NCI-H446 (cell line): ENCODE measurements at places on chromosomes 2 and 18.

DNA sequence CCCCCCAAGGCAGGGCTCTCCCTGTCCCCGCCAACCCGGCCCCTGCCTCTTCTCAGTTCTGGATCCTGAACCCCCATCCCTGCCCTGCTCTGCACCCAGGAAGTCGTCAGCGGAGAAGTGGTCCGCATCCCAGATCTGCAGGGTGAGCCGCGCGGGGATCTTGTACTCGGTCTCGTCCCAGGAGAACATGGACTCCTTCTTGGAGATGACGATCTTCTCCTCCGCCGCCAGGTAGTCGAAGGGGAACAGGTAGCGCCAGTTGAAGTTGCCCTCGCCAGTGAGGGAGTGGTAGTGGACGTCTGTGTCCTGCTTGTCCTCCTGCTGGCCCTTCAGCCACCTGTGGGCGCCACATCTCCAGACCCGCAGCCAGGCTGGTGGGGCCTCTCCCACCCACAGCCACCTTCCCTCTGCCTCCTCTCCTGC lies 16.3 kb downstream of the OTOF start:
- DNase-seq, result no peak

GRCh38 chr18:55405893-55406406 lies 182.0 kb downstream of the TCF4 start:
- DNase-seq, result peak; percentile 89

GRCh38 chr2:187424146-187424545 lies 23.9 kb downstream of the CALCRL start:
- DNase-seq, result no peak

DNA sequence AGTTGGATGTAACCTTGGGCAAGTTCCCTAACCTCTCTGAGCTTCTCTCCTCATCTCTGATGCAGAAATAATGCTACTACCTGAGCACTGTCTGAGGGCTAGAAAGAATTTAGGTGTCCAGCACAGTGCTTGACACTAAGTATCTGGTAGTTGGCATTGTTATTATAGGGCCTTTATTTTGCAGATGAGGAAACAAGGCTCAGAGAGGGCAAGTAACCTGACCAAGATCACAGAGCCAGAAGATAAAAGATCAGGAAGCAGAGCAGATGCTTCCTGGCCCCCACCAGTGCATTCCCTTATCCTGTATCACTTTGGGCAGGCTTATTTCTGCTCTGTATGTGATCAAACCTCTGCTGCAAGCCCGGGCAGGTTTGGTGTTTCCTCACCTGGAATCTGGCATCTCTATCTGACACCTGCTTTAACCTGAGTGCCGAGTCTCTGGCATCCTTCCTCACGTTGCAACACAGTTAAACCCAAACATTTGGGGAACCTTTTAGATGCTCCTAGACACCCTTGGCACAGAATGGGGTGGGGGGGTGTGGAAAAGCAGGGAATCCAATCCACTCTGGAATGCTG lies 69.9 kb downstream of the PLB1 start:
- no peak for DNase-seq

GRCh38 chr2:22382479-22383169 lies 1002.4 kb upstream of the KLHL29 start:
- DNase-seq, result peak; percentile 16

DNA sequence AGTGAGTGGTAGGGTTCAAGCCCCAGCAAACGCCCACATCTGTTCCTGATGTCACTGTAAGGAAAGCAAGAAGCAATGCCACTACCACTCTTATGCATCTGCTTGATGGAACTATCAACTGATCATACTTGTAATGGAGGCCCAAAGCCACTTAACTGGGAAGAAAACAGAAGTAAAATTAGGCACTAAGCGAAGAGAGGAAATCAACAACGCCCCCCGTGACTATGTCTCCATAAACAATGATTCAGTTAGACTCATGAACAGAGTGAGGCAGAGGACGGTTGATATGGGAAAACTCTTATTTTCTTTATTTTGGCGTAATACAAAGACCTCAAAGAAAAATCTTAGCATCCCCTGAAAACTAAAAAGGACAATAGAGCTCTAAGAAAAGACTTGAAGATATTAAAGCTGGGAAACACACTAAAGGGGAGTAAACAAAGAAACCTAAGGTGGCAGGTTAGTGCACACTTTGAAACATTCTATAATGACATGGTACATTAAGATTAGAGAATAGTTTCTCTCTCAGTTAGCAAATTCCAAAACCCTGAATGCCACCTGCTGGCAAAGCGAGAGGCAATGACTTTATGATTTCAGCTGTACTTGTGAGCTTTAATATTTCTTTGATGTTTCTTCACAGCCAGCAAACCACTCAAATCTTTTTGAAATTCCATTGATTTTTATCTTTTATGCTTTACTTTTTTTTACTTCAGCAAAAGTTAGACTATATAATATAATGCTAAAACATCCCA lies 86.5 kb downstream of the LRP2 start:
- no peak for DNase-seq

DNA sequence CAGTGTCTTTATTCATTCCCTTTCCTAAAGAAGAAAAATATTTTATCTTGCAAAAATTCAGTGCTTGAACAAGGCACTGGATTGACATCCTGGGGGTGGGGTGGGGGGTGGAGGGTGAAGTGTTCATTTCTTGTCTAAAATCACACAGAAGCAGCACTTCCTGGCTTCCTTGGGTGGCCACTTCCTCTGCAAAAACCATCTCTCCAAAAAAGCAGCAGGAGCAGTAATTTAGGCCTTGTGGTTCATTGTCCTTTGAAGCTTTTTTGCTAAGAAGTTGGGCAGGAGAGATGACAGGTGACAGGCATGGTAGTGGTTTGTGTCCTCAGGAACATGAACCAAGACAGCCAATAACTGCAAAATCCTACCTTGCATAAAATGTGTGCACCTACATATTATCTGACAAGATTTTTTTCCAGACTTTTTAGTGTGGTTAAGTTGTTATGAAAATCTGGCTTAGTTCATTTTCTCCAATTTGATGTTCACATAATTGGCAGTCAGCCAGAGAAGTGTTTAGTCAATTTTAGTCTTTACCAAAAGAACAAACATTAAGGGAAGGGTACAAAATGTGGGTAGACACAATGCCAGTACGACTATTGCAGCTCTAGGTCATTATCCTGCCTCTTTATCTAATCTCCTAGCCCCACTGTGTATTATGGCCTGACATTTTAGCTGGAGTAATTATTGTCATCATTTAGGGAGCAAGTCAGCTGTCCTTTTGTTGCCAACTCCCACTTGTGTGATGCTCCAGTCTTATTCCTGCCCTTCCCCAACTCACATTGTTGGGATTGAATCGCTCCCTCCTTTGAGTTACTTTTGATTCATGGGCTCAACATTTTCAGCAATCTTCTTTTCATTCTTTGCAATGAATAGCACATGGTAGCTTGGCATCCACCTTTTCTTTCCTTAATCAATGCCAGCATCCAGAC lies 177.2 kb downstream of the MYO3B start:
- DNase-seq, result no peak

GRCh38 chr2:55092439-55092838 lies 42.2 kb upstream of the RTN4 start:
- no peak for DNase-seq

DNA sequence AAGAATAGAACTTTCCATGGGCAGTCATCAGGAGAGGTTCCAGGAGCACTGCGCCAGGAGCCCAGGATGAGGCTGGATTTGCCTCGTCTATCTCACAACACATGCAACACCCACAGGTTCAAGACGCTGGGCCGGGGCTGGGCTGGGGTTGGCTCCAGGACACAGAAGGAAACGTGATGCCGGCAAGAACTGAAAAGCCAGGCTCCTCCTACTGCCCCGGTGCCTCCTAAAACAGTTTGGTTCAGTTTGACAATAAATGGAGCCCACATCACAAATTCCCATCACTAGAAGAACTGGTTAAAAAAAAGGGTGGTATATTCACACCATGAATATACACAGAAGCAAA lies 75.9 kb downstream of the INHBB start:
- no peak for DNase-seq

GRCh38 chr2:190720691-190721090 lies 71.8 kb downstream of the NAB1 start:
- no peak for DNase-seq

- DNase-seq, result no peak
These were observed 287.4 kb upstream of the EPAS1 start for GRCh38 chr2:46009772-46010171.

GRCh38 chr2:68907920-68908253 lies 36.7 kb upstream of the BMP10 start:
- DNase-seq, result no peak

- no peak for DNase-seq
These were observed 21.5 kb upstream of the MFSD2B start for GRCh38 chr2:23988371-23988770.

GRCh38 chr2:118815731-118816130 lies 31.7 kb downstream of the EN1 start:
- DNase-seq, result no peak

DNA sequence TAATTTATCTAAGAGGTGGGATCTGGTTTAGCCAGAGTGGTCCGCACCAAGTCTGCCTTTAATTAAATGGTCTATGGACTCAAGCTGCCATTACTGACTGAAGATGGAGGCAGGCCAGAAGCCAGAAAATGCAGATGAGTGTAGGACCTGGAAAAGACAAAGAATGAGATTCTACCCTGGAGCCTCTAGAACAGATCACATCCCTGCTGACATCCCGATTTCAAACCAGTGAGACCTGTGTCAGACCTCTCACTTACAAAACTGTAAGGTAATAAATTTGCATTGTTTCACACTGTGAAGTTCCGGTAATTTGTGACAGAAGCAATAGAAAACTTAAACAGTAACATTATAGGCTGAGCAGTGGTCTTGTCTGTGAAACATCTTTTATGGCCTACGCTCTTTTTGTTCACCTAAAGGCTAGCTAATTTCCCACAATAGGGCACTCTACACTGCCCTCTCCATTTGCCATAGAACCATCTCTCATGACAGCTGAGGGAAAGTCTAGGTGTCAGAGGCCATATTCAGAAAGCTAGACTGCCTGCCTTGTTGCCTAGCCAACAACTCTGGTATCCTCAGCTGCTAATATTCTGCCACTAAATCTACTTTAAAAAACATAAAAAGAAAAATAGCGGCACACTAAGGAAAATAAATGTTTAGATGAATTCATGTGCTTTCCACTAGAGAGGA lies 1396.2 kb upstream of the PIK3C3 start:
- no peak for DNase-seq

GRCh38 chr2:25996844-25997243 lies 14.5 kb upstream of the KIF3C start:
- no peak for DNase-seq

DNA sequence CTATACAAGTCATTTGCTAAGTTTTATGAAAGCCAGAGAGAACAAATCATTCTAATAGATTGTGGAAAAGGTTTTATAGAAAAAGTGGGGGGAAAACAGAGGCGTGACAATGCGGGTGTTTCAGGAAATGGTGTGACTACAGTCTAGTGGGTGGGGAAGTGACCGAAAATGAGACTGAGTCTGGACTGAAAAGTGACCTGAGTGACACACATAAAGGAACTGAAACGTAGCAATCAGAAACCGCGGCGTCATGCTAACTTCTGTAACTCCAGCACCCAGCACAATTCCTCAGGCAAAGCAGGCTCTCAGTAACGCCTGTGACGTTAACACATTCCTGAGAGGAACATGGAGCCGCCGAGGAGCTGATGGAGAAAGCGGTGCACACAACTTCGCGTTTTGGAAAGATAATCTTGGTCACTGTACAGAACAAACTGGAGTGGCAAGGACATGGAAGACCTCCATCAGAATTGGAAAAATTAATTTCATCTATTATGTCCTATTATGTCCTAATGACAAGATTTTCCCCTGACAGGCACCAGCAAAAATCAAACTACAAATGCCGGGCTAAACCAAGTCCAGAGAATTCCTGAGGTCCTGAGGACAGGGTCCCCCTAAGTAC lies 1.4 kb upstream of the CD226 start:
- DNase-seq, result no peak

DNA sequence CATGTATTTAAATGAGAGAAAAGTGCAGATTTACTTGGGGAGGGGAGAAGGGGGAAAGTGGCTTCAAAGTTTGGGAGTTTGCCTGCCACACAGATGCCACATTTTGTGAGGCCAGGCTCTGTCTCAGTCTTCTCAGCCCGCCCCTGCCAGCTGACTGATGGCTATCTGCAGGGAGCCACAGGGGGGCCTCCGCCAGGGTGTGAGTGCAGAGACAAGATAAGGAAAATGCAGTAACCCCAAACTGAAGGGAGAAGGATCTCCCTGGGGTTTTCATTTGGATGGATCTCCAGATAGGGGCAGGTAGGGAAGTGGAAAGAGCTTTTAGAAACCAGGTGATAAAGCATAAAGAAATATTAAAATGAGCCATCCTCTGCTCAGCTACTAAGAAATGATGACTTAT lies 128.8 kb downstream of the ZNF521 start:
- no peak for DNase-seq

DNA sequence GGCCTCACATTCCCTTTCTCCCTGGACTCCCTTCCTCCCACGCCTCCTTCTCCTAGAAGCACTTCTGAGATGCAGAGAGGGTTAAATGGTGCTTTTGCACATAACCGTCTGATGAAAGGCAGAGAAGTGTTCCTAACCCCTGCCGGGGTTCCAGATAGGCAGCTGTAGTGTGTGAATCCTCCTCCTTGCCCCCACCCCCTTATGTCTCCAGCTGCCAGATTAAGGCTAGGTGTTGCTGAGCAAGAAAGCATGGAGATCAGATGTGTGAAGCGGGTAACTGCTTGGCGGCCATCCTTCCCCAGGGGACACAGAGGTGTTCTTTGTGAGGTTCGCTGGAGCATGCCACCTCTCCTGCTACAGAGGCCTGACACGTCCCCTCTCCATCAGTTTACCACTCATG lies 88.3 kb downstream of the NRP2 start:
- no peak for DNase-seq

DNA sequence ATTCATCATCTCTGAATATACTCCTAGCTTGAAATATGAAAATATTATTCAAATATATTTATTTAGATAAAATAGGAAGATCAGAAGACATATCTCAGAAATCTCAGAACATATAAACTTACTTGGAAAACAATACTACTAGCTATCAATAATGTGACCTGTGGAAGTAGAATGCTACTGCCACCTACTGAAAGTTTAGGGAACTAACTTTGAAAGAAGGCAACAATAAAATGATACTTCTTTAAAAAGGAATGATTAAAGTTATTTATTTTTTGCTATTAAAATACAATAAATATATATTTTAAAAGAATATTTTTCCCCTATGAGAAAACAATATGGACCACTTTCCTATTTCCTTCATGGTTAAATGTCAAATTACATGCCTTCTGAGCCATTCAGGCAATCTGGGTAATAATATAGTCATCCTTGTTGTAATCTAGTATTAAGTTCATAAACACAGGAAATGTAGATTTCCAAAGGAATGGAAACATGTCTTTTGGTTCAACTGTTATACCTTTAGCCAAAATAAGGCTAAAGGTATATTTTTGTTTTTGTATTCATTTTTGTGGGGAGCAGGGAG lies 26.0 kb downstream of the ACADL start:
- peak; percentile 30 for DNase-seq

DNA sequence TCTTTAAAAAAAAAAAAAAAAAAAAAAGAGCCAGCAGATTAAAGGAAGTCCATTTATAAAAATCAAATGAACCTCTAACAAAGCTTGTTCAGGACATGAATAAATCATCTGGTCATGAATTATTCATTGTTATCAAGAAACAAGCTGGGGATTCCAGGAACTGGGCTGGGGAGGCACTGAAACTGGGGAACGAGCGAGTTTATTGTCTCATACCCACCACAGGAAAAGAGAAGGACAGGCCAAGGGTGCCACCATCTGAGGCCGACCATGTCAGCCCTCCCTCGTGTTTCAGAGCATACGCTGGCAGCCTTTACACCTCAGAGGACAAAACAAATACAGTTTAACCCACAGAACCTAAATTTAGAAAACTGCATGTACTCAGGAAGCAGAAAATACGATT lies 164.2 kb downstream of the VWC2L start:
- DNase-seq, result no peak

- no peak for DNase-seq
These were observed 69.6 kb upstream of the FAM237A start for GRCh38 chr2:206572725-206573124.
